Upper lobe of left lung (tissue), 6 donors: ENCODE measurements at places on chromosomes 13 and 19. TPM values are rescaled to one million over a fixed set of nuclear protein-coding genes. Genes with fewer than 3 reads are reported as not detected.
A peak's percentile ranks its signal among the peaks of the same experiment; 100 is the strongest.

The PCDH9 gene
- 4.6 TPM for total RNA-seq

The EPS8L1 gene
- total RNA-seq, result 40.0 TPM

The IFNL1 gene
- total RNA-seq, result not detected

DNA sequence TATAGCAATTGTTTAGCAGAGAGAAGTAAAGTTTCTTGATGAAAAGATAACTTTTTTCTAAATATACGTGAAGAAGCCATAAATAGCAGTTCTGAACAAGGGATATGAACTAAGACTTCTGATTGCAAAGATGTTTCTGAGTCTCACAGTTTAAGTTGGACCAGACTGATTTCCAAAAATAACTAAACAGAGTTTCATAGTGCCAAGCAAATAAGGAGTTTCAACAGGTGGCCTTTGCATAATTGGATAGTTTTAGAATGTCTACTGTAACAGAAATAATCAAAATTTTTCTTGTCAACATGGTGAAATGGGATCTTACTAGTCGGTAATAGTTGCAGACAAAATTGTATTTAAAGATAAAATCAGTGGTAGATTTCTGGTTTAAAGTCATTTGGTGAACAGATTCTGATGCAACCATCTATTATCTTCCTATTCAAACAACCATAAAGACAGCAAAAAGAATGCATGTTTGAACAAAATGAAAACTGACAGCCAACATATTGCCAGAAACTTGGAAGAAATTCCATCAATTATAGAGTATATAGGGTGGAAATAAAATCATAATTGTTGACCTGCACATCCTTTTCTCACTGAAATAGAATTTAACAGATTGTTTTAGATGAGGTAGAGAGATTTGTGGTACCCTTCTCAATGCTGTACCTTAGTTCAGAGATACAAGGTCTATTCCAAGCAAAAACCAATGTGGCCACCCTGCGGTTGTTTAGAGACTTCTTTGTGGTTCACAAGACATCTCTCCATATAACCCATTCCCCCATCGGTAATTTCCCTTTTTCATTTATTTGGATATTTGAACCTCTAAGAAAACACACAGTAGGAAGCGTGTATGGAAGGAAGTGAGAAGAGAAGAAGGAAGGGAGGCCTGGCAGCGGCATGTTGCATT lies 275.3 kb downstream of the COG6 start:
- H3K36me3 ChIP-seq, result no peaks in the 10 kb centered on the region
- no peaks in the 10 kb centered on the region for H3K27me3 ChIP-seq
- no peak for DNase-seq
- no peak overlapping the region for H3K27ac ChIP-seq

GRCh38 chr13:114231886-114232285 lies 2.8 kb upstream of the CDC16 start:
- H3K4me3 ChIP-seq, result no peak overlapping the region
- no peak for DNase-seq
- no peaks in the 10 kb centered on the region for H3K27me3 ChIP-seq
- no peaks in the 10 kb centered on the region for H3K36me3 ChIP-seq

GRCh38 chr13:53068585-53069520 lies 40.2 kb downstream of the OLFM4 start:
- H3K27me3 ChIP-seq, result no peaks in the 10 kb centered on the region
- no peak overlapping the region for H3K27ac ChIP-seq
- no peaks in the 10 kb centered on the region for H3K36me3 ChIP-seq
- no peak for DNase-seq

DNA sequence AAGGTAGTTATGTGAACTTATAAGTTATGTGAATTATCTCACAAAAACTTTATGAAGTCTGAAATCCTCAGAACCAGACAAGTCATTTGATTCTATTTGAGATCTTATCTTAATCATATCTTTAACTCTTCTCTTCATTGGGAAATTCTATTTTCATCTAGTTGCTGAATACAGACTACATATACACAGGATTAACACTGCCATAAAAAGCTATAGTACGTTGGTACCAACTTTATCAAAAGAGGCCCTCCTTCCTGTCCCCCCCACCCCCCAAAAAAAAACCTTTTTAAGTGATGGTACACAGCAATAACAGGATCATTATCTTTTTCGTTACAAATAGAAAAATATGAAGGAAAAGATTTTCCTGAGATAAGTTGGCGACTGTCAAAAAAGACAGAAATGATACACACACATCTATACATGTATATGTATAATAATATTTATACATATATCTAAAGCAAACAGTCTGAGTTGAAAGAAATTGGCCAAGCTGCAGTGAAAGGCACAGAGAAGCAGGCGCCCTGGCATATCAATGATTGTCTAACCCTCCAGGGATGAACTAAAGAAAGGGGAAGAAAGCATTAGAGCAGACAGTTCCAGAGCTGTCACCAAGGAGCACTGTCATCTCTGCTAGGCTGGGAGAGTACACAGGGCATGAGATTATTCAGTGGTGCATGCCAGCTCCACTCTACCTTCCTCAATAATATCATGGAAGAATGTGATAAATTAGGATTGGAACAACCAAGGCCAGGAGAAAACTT lies 116.7 kb downstream of the KLF12 start:
- no peak overlapping the region for H3K27ac ChIP-seq
- no peak for DNase-seq
- H3K27me3 ChIP-seq, result no peaks in the 10 kb centered on the region
- no peak overlapping the region for H3K4me3 ChIP-seq
- no peaks in the 10 kb centered on the region for H3K4me1 ChIP-seq

DNA sequence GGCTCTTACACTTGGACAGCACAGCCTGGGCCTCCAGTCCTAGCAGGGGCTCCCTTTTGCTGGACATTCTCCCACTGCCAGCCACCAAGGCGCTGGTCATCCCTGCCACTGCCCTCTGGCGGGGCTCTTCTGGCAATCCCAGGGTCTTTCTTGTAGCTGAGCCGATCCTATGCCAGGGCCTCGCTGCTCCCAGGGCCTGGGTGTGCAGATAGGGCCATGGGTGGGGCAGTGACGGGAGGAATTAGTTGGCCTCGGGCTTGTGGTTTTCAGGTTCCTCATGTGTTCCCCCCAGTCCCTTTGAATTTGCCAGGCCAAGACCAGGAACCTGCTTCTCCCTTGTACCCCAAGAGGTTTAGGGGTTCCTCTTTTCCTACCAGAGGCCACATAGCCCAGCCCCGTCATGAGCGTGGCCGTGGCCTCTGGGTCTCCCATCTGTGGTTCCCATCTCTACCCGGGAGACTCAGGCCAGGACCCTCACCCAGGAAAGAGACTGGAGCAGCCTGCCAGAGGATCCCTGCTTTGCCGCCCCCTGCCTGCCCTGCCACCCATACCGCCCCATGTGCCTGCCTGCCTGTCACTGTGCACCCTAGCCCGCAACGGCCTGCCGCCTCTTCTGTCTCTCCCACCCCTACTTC lies 26.2 kb downstream of the TMED1 start:
- peak; percentile 60 for DNase-seq
- no peak overlapping the region for H3K4me3 ChIP-seq
- peaks cover 41% of the 10 kb centered on the region for H3K36me3 ChIP-seq
- H3K4me1 ChIP-seq, result peaks cover 15% of the 10 kb centered on the region
- H3K27me3 ChIP-seq, result no peaks in the 10 kb centered on the region

DNA sequence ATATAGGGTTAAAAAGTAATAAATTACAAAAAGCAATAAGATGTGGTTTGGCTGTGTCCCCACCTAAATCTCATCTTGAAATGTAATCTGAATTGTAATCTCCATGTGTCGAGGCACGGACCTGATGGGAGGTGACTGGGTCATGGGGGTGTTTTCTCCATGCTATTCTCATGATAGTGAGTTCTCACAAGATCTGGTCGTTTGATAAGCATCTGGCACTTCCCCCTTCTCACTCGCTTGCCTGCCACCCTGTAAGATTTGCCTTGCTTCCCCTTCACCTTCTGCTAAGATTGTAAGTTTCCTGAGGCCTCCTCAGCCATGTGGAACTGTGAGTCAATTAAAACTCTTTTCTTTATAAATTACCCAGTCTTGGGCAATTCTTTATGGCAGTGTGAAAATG lies 577.4 kb downstream of the TBC1D4 start:
- no peaks in the 10 kb centered on the region for H3K27me3 ChIP-seq
- H3K36me3 ChIP-seq, result no peaks in the 10 kb centered on the region
- no peak overlapping the region for H3K27ac ChIP-seq
- DNase-seq, result no peak
- no peak overlapping the region for H3K4me3 ChIP-seq
